Inflammatory macrophage treated with lipopolysaccharide for 1 hour (primary cell): ENCODE measurements at places on chromosomes 2 and 18.

- DNase-seq: no peak
These were observed 99.8 kb upstream of the KCNH7 start for GRCh38 chr2:162938387-162938786.

- no peak for DNase-seq
These were observed 124.2 kb downstream of the OLA1 start for GRCh38 chr2:174124181-174124580.

- no peak for DNase-seq
These were observed at the start of gene MXD1 for GRCh38 chr2:69914950-69915945. TSS of gene MXD1 (plus strand) at chr2:69915109. CDS start at chr2:69915331, 222 bp downstream.

- no peak for DNase-seq
These were observed 139.6 kb upstream of the RGPD4 start for GRCh38 chr2:107687073-107687472.

DNA sequence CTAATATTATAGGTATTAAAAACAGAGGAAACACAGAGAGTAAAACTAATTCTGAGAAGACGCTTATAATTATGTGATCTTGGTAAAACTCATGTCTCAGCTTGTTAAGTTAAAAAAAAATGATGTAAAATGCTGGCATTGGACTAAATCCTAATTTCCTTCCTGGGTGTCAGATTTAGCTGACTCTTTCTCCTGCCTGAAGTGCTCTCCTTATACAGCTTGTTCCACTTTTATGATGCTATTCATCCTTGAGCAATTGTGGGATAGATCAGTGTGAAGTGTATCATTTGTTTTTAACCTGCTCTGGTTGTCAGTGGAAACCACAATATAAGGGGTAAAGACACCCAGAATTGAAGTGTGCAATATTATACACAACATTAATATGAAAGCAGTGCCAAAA, 84.9 kb downstream of the EFEMP1 start:
- DNase-seq: no peak

DNA sequence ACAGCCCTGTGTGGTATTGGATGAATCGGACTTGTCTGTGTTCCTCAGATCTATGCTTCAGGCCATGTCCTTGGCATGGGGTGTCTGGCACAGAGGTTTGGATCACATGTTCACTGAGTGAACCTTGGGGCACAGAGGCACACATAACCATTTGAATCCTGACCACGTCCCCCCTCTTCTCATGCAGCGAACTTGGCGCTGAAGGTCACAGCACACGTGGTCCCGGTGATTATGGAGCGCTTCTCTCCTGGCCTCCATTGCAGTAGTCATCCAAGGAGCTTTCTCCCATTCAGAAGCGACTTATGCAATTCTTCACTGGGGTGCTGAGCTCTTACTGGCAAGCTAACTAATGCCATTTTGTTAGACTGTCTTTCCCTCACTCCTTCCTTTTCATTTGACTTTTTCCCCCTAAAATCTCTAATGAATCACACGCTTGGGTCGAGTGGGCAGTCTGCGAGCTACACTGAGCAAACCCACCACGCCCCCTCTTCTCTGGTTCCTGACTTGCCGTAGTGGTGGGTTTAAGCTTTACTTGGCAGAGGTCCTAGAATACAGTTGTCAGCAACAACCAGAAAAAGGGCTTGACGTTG, 59.4 kb downstream of the KCNG2 start:
- no peak for DNase-seq

DNA sequence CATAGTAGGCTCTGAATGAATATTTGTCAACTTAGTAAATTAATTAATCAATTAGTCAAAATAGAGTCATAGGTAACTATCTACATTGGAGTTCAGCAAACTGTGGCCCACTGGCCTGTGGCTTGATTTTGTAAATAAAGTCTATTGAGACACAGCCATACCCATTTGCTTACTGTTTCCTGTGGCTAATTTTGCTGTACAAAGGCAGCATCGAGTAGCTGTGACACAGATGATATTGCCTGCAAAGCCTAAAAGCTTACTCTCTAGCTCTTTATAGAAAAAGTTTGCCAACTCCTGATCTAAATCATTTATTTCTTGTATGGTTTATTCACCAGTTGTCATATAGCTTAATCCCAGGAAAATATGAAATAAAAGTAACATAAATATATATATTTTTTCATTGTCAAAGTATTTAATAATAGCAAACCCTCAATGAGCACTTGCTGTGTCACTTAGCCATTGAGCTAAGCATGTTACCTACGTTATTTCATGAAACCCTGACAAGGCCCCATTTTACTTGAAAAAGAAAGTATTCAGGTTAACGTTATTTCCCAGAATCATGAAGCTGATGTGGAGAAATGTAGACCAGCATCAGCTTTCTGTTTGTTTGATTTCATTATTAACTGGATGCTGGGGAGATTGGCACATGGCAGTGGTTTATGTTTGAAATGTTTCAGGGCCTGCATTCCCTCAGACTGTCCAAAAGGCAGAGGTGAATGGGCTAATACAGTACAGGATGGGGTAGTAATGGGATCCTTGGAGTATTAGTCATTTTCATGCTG, 69.6 kb downstream of the ICOS start:
- no peak for DNase-seq

GRCh38 chr2:128689971-128690370, 371.3 kb upstream of the HS6ST1 start:
- no peak for DNase-seq

DNA sequence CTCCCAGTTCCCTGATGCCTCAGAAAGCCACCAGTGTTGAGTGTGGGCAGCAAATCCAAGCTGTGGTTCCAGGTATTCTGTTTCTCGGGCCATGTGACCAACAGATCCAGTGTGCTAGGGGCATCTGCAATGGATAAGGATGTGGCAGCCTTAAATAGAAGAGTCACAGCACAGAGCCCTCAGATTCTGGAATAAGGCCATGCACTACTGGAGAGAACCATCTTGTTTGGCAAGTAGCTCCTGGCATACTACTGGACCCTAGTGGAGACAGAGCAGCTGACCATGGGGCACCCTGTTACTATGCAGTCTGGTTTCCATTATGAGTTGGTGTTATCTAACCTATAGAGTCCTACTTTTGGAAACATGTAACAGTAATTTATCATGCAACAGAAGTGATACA, 53.3 kb upstream of the ZBTB7C start:
- no peak for DNase-seq

GRCh38 chr18:76662626-76663025, 159.7 kb upstream of the ZNF236 start:
- DNase-seq: no peak

- no peak for DNase-seq
These were observed 69.8 kb downstream of the CYBRD1 start for GRCh38 chr2:171592036-171592555.

- no peak for DNase-seq
These were observed 192.6 kb downstream of the MGAT5 start for GRCh38 chr2:134446383-134447017.

DNA sequence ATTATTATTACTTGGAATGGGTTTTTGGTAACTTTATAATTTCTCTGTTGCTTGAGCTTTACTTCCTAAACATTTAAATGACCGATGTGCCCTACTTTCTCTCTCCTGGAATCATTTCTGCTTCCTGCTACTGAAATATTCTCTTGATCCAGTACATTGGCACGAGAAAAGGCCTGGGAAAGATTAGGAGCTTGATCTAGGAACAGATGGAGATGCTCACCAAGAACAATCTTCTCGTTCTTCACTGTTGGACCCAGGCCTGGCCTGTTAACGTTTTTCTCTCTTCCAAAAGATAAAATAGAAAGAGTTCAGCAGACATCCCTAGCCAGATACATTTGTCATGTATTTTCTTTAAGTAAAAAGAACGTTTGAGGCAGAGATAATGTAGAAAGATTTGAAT, 1356.8 kb upstream of the CRIM1 start:
- DNase-seq: no peak
